ENCODE measurements at places on chromosomes 5 and 9.

DNA sequence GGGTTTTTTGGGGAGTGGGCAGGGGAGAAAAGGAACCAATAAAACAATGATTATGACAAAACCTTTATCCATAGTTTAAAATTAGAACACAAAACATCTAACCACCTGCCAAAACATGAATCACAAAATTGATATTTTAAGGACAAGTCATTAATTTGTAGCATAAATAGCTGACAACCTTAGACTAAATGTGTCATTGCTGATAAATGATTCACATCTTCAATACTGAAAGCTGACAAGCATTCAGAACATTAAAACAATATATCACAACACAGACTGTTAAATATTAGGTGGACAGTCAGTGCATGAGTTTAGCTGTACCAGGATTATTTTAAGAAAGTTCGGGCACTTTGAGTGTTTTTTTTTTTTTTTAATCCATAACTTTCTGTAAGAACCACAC, 71.5 kb downstream of the NR3C1 start:
- DNase-seq, result no peak

GRCh38 chr9:14228602-14229001, 85.3 kb downstream of the NFIB start:
- no peak for DNase-seq

GRCh38 chr5:132267931-132268768, 10.7 kb downstream of the PDLIM4 start:
- no peak for DNase-seq

DNA sequence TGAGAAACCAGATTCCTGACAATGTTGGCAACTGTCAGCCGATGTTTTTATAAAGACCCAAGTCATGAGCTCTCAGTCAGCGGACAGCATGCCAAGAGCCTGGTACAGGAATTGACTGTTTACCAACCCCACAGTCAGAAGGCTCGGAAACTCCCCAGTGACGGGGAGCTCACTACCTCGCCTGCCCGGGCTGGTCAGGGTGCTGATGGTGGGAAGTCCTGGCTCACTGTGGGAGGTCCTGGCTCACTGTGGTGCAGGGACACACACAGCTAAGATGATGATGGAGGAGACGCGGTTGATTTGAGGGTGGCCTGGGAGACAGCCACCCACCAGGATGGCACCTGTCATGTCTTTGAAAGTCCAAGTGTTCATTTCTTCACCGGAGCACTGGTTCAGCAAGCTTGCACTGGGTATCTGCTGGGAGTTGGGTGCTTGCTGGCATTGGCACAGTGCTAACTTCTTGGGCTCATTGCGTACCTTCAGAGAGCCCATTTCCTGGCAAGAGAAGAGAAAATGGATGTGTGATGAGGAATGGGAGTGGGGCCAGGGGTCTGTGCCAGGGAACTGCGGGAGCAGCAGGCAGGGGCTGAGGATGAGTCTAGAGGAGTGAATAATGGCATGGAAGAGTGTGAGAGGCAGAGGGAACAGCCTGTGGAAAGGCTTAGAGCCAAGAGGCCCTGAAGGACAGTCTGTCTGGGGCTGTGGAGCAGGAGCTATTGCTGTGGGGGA, 15.3 kb downstream of the ASS1 start:
- DNase-seq, result no peak

GRCh38 chr5:127392762-127393161, 102.2 kb downstream of the MEGF10 start:
- DNase-seq, result no peak

DNA sequence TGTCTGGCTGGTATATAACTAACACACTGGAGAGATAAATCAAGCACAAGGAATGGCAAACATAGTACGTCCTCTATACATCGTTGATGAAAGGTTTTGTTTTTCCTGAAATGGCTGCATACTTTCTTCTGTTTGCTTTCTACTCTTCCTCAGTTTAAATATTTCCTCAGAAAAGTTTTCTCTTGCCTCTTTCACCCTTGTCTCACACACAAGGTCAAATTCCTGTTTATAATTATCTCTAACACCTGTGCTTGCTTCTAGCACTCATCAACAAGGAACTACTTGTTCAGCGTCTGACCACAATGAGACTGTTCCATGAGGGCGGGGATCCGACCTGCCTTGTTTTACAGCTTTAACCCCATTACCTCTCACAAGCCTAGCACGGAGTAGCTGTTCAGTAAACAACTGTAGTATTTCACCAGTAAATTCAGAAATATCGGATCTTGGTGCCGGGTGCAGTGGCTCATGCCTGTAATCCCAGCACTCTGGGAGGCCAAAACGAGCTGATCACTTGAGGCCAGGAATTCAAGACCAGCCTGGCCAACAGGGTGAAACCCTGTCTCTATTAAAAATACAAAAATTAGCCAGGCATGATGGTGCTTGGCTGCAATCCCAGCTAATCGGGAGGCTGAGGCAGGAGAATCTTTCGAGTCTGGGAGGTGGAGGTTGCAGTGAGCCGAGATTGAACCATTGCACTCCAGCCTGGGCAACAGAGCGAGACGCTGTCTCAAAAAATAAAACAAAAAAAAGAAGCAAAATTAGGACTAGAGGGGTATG, 37.0 kb downstream of the NR6A1 start:
- no peak for DNase-seq
